ENCODE measurements at places on chromosomes 1 and 21.

- DNase-seq, result no peak
Observed at GRCh38 chr1:160522136-160522535, 919 bp downstream of the SLAMF6 start.

DNA sequence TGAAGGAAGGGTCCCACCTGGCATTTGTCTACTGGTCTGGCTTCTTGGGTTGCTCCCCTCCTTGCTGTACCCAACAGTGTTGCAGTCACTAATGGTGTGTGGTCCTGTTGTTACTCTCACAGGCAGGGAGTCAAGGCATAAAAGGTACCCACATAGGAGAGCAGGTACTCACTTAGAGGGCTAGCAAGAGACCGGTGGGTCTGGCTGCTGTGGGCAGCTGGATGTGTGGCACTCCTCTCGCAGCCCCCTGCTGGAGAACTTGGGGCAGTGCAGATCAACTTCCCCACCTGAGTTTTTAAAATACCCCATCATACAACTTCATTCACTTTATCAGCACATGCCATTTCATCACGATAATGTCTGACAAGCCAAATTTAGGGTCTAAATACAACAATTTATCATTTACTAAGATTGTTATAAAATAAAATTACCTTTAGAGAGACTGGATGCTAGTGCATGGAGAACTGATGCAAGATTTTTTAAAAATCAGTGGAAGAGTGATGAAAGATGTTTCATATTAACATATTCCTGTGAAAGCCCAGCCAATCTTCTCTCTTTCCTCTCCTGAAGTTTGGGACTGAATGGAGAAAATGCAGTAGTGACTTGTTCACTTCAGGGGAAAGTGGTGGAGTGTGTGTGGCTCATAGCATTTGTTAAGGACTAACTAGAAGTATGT, 42.8 kb downstream of the ACP6 start:
- DNase-seq, result peak; percentile 35

DNA sequence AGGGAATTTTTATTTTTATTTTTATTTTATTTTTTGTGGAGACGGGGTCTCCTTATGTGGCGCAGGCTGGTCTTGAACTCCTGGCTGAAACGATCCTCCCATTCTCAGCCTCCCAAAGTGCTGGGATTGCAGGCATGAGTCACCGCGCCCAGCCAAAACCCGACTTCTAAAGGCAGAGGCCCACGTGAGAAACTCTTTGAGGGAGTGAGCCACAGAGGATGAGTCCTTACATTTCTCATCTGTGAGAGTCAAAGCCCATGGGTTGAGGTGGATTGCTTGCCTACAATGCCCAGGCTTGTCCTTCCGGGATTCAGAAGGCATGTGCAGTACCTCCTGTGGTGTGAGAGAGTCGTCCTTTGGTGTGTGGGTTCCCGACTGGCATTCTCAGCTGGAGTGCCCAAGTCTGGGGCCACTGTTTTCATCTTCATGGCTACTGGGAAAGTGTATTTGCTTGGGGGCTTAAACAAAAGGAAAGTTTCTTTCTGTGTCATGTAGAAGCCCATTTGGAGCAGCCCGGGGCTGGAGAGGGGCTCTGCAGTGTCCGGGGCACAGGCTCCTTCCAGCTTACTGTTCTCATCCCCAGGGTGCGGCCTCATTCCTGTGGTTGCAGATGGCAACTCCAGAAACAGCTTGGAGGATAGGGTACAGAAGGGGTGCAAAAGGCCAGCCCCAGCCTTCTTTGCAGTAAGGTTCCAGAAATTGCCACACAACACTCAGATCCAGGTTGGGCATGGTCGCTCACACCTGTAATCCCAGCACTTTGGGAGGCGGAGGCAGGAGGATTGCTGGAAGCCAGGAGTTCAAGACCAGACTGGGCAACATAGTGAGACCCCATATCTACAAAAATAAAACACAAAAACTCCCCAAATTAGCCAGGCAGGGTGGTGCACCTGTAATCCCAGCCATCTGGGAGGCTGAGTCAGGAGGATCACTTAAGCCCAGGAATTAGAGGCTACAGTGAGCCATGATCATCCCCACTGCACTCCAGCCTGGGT, 29.4 kb upstream of the CSF3R start:
- DNase-seq, result no peak

DNA sequence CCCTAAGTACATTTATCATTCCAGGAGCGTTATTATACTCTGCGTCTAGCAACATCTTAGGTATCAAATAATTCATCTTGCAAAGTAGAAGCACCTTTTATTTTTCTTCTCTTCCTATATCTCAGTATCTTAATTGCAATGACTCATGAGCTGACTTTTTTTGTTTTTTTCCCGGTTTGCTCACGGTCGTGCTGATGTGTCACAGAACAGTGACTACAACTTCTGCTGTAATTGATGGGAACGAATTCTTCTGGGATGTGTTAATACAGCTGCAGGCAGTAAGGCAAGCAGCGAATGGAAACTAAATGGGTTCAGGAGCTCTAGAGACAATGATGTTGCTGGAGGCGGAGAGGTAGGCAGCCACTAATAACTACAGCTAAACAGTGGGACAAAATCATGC, 89.8 kb upstream of the TMPRSS15 start:
- no peak for DNase-seq

DNA sequence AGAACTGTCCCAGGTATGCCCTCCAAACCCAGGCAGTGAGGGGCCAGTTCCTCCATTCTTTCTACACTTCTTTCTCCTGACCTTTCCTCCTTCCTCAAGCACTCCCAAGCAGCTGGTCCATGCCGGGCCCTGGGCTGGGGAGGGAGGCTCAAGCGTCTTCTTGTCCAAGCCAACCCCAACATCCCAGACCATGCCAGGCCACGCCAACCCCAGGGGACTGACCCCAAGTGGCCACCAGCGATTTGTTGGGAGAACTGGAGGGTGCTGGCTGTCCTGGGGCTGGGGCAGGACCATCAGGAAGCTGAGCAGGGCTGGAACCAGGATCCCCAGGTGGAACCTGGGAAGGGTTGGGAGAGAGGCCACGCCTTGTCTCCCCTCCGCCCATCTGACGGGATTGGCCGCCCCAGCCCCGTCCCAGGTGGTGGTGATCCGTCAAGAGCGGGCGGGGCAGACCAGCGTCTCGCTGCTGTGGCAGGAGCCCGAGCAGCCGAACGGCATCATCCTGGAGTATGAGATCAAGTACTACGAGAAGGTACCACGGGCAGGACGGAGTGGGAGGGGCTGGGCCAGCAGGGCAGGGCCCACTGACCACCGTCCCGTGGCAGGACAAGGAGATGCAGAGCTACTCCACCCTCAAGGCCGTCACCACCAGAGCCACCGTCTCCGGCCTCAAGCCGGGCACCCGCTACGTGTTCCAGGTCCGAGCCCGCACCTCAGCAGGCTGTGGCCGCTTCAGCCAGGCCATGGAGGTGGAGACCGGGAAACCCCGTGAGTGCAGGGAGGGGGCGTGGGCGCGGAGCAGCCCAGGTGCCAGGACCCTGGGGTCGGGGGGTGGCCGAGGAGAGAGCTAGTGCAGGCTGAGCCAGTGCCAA, 29.9 kb downstream of the EPHA8 start:
- DNase-seq, result no peak

DNA sequence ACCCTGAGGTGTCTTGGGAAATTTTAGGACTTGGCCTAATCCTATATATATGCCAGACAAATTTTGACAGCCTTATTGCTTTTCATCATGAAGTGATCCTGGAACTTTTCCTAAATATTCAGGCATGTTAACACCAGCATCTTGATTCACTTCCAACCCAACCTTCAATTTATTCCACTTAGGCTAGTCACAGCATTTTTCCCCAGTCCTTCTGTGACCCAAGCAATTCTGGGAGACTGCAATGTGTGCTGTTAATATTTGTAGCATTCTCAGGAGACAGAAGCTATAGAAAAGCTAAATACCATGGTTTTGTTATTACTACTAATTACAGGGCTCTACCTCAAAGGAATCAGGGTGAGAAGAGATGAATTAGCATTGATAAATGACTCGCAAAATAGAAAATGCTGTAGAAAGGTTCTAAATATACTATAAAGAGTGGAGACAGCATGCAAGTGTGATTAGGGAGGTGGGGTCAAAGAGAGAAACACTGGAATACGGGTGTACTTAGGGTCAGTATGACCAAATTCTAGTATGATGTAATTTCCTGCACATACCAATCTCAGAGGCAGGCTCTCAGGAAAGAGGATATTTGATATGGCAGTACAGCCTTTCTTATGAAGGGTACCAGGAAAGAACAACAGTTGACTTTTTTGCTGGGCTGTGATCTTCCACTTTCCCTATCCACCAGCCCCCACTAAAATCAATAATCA, 29.1 kb downstream of the PRRX1 start:
- DNase-seq, result no peak

DNA sequence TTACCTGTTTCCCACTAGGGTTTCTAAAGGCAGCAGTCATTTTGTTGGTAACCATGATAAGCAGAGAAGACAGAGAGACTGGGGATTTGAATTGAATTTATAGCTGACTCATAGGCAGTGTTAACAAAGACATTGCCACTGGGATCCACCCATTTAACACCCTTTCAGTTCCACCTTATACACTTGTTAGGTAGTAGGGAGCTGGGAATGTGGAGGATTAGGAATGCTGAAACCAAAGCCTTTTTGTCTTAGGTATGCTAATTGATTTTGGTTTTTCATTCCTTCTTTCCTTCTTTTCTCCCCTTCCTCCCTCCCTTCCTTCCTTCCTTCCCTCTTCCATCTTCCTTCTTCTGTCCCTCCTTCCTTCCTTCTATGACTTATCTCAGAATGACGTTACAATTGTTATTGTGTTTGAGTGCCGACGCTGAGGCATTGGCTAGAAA, 7.5 kb upstream of the EVI5 start:
- no peak for DNase-seq

GRCh38 chr1:185694081-185694480, 40.1 kb upstream of the HMCN1 start:
- DNase-seq, result no peak

GRCh38 chr1:1177452-1178206, 3.9 kb downstream of the TTLL10 start:
- DNase-seq, result no peak

DNA sequence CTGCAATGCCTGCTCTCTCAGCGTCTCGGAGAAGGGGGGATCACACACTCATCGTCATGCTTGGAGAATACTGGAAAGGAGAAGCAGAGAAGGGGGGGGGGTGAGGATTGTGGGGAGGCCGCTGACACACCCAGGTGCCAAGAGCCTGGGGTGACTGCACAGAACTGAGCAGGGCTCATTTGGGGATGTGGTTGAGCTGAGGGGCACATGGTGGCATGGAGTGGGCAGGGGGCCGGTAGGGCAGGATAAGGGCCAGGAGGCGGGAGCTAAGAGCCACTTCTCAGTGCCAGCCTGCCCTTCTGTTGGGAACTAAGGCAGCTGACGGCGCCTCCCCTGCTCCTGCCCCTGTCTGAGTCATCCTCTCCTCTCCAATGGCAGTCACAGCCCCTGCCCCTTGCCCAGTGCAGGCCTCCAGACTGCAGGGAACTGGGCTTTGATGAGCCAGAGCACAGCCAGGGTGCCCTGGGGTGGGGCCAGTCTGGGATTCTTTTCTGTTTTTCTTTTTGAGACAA, 27.2 kb downstream of the MRPL37 start:
- DNase-seq, result no peak

DNA sequence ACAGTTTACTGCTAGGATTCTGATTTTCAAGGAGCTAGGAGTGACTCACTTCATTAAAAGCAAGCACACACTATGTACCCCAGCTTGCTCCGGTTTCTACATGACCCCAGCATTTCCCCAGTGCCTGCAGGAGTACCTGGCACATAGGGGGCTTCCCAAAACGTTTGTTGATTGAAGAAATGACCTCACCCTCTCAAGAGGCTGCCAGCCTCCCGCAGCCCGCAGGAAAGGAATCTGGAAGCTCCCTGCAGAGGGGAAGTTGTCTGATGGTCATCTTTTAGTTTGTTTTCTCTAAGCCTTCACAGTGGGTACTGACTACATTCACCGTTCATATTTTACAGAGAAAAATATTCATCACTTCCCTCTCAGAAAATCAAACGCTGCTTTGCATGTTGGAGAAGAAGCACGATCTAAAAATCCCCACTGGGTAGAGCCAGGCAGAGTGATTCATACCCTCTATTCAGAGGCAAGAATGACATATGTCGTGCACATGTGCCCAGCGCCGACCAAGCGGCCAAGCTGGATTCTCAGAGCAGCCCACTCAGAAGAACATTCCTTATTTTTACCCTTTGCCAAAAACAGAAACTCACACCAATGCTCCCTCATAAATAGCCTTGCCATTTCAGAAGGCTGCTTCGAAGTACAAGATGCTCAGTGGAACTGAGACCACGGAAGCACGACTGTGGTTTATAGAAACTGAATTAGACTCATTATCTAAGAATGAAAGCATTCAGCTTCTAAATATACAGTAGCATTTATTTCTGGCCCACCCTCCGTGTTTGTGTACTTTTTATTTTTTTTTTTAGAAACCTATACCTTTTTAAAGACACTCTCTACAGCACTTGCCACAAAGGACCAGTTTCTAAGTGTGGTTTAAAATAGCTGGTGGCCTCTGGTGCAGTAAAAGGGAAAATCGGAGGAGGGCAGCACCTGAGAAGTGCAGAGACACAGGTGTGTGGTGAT, 143.2 kb downstream of the MIS18A start:
- no peak for DNase-seq

DNA sequence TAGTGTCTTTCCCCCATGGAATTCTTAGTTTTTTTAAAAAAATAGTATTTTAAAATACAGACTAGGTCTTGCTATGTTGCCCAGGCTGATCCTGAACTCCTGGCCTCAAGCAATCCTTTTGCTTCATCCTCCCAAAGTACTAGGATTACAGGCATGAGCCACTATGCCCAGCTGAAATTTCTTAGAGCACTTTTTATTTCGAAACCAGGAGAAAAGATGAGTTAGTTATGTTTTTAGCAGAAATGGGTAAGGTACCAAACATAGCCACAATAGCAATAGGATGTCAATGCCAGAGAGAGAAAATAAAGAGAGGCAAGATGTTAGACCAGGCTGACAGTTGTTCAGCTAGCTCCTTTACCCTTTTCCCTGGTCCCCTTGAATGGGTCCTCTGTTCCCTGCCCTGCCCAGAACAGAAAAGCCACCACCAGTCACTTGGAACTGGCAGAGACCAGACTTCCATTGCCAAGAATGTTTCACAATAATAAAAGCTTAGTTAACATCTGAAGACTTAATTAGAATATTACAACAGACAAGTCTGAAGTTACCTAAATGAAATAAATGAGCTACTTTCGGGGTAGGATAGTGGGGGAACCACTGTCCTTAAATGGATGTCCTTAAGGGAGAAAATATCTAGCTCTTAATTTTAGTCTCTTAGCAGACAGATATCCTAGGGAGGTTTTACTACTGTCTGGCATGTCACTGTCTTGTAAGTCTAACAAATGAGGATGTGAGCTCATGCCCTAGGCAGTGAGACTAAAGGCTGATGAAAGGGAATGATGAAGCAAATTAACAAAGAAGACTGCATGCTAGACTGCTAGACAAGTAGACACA, 54.3 kb downstream of the ABL2 start:
- no peak for DNase-seq

- no peak for DNase-seq
Observed at GRCh38 chr1:201756406-201756805, 72.6 kb upstream of the IPO9 start.

DNA sequence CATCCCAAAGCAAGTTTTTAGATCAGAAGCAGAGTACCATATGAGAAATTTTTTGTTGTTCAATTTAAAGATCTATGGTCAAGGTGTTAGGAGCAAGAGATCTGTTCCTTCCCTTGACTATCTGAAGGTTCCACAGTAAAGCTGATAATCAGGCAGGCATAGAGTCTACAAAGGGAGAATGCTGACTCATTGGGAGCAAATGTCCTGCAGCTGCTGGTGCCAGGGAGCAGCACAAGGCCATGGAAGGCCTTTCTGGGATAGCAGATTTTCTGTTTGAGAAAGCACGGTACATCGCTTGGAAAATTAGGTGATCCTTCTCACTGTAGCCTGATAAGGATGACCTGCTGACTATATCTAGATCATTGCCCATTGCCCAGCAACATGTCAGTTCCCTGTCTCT, 210.1 kb upstream of the C1orf87 start:
- no peak for DNase-seq

GRCh38 chr1:193322211-193322610, 135.8 kb upstream of the B3GALT2 start:
- DNase-seq, result no peak

Measured in stimulated activated CD4-positive, alpha-beta T cell treated with anti-CD3 and anti-CD28 coated beads, Interleukin-4, amount 100 ng/mL, for 48 hours (primary cell).